ENCODE measurements at places on chromosomes 2 and 18. TPM values are rescaled to one million over a fixed set of nuclear protein-coding genes. Genes with fewer than 3 reads are reported as not detected.

The METAP1D gene
- total RNA-seq, result 5.7 TPM

The AMER3 gene
- not detected for total RNA-seq

The DBI gene
- 43.0 TPM for total RNA-seq

The ANTXR1 gene
- total RNA-seq, result not detected

The ST8SIA3 gene
- not detected for total RNA-seq

The CNGA3 gene
- not detected for total RNA-seq

- H3K36me3 ChIP-seq, result no peaks in the 10 kb centered on the region
- DNase-seq, result no peak
- no peak overlapping the region for H3K4me3 ChIP-seq
- no peak overlapping the region for H3K27ac ChIP-seq
- peaks cover 5% of the 10 kb centered on the region for H3K4me1 ChIP-seq
- peaks cover 37% of the 10 kb centered on the region for H3K27me3 ChIP-seq
Observed at GRCh38 chr2:119137502-119137901, 21.0 kb downstream of the C1QL2 start.

- H3K4me1 ChIP-seq, result peaks cover 17% of the 10 kb centered on the region
- no peak overlapping the region for H3K4me3 ChIP-seq
- no peaks in the 10 kb centered on the region for H3K27me3 ChIP-seq
- DNase-seq, result no peak
Observed at GRCh38 chr2:202387608-202388342, 11.6 kb downstream of the BMPR2 start.

GRCh38 chr2:50838316-50838715 lies 193.6 kb downstream of the NRXN1 start:
- H3K4me3 ChIP-seq, result no peak overlapping the region
- no peak for DNase-seq
- H3K4me1 ChIP-seq, result no peaks in the 10 kb centered on the region

DNA sequence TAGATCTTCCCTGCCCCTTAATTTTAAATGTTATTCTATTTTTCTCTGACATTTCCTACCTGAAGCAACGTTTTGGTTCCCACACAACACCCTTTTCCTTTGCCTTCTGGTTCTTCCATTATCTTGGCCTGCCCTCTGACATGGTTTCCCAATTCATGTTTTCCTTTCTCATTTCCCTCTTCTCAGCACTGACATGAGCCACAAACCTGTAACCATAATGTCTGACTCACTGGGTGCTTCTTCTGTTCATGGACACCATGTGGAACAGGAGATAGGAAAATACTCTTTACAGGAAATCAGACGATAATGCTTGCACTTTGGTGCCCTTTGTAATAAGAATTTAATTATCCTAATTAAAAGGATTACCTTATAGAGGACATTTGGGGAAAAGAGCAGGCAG lies 142.0 kb downstream of the ZEB2 start:
- no peak overlapping the region for H3K27ac ChIP-seq

GRCh38 chr2:186426153-186427016 lies 59.7 kb upstream of the ZC3H15 start:
- H3K4me1 ChIP-seq, result peaks cover 8% of the 10 kb centered on the region
- no peak overlapping the region for H3K4me3 ChIP-seq
- no peaks in the 10 kb centered on the region for H3K27me3 ChIP-seq

- no peak overlapping the region for H3K4me3 ChIP-seq
- no peaks in the 10 kb centered on the region for H3K27me3 ChIP-seq
- no peaks in the 10 kb centered on the region for H3K36me3 ChIP-seq
- no peak for DNase-seq
Observed at GRCh38 chr2:147686365-147686764, 158.5 kb upstream of the ACVR2A start.

DNA sequence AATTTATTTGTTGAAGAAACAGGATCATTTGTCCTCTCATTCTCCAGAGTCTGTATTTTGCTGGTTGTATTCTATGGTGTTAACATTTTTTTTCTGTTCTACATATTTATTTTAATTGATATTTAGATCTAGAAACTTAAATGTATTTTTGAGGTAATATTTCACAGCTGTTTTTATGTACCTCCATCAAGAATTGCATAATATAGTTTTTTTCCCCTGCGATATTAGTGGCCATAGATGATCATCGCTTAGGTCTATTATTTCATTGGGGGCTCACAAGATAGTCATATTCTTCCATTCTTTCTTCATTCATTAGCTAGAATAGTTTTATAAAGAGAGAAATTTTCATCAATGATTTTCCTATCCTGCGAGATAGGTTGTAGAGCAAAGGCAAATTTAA lies 89.3 kb downstream of the PARD3B start:
- H3K27ac ChIP-seq, result no peak overlapping the region
- DNase-seq, result no peak
- no peaks in the 10 kb centered on the region for H3K36me3 ChIP-seq
- no peaks in the 10 kb centered on the region for H3K4me1 ChIP-seq

GRCh38 chr18:8778824-8779223 lies 73.5 kb downstream of the MTCL1 start:
- H3K27ac ChIP-seq, result no peak overlapping the region
- H3K27me3 ChIP-seq, result peaks cover 30% of the 10 kb centered on the region
- H3K4me3 ChIP-seq, result no peak overlapping the region
- no peak for DNase-seq
- peaks cover 8% of the 10 kb centered on the region for H3K4me1 ChIP-seq

DNA sequence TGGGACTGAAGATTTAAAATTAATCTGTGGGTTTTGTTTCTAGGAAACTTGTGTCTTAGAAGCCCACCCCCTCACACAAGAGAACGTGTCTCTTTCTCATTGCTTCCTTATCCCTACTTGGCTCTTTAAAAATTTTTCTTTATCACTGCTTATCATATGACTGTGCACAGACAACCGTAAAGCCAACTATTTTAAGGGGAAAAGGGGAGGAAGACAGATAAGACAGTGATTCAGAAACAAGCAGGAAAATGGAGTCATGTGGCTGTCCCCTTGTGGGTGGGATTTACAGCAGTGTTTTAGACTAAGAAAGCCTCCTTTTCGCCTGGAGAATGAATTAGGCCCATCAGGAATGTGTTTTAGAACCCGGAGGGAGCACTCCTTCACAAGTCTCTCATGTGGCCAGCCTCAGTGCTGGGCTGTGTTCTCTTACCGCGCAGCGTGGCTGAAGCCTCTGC lies 17.6 kb downstream of the PRKCE start:
- H3K4me1 ChIP-seq, result peaks cover 4% of the 10 kb centered on the region
- H3K4me3 ChIP-seq, result no peak overlapping the region
- no peak overlapping the region for H3K27ac ChIP-seq
